ENCODE measurements at places on chromosomes 2 and 18. TPM values are rescaled to one million over a fixed set of nuclear protein-coding genes. Genes with fewer than 3 reads are reported as not detected.

GRCh38 chr2:164523009-164523408 is 98.3 kb downstream of the GRB14 start:
- H3K27ac ChIP-seq = no peak overlapping the region
- no peaks in the 10 kb centered on the region for H3K36me3 ChIP-seq
- H3K27me3 ChIP-seq = no peaks in the 10 kb centered on the region

- peaks cover 17% of the 10 kb centered on the region for H3K4me1 ChIP-seq
- H3K36me3 ChIP-seq = peaks cover 42% of the 10 kb centered on the region
Observed at GRCh38 chr2:86073225-86073624, 32.5 kb downstream of the POLR1A start.

DNA sequence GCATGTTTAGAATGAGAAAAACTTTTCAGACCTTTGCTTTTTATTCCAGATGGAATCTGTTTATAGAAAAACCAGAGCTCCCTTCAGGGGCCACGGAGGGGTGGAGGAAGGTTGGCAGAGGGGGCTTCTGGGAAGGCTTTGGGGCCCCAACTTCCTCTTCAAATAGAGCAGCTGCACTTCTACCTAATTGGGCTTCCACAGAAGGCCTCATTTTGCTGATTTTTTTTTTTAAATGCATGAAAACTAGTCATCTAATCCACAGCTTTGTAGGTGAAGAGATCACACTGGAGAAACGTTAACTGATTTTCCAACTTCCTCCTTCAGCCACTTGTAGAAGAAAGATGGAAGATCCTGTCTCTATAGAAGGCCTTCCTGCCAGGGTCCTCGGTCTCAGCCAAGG is 181.8 kb downstream of the BCL11A start:
- H3K27me3 ChIP-seq = no peaks in the 10 kb centered on the region
- no peak overlapping the region for H3K4me3 ChIP-seq
- no peaks in the 10 kb centered on the region for H3K4me1 ChIP-seq
- H3K36me3 ChIP-seq = no peaks in the 10 kb centered on the region
- no peak for DNase-seq
- H3K27ac ChIP-seq = no peak overlapping the region

DNA sequence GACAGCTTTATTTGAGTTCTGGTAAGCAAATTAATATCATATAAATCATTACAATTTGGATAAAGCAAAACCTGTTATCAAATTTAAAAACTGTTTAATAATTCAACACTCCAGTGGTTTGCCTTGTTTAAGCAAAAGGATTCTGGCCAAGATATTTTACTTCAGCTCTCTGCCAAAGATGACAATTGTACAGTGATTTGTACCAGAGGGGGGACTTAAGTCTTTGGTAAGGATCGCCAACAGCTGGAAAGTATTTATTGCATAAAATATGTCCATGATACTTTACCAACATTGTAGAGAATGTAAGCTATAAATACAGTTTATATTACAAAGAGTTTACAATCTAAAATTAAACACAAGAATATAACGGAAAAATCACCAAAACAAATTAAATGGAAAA is 13.8 kb downstream of the PREPL start:
- no peak overlapping the region for H3K4me3 ChIP-seq
- no peak for DNase-seq
- peaks cover 34% of the 10 kb centered on the region for H3K36me3 ChIP-seq
- H3K4me1 ChIP-seq = peaks cover 4% of the 10 kb centered on the region
- H3K27me3 ChIP-seq = no peaks in the 10 kb centered on the region
- no peak overlapping the region for H3K27ac ChIP-seq

- H3K4me1 ChIP-seq = no peaks in the 10 kb centered on the region
- no peaks in the 10 kb centered on the region for H3K27me3 ChIP-seq
- H3K36me3 ChIP-seq = no peaks in the 10 kb centered on the region
- no peak overlapping the region for H3K27ac ChIP-seq
Observed at GRCh38 chr18:62682371-62682770, 33.0 kb upstream of the PHLPP1 start.

- no peak overlapping the region for H3K27ac ChIP-seq
- H3K36me3 ChIP-seq = no peaks in the 10 kb centered on the region
- no peak for DNase-seq
Observed at GRCh38 chr18:55141318-55141717, 182.1 kb upstream of the CCDC68 start.

DNA sequence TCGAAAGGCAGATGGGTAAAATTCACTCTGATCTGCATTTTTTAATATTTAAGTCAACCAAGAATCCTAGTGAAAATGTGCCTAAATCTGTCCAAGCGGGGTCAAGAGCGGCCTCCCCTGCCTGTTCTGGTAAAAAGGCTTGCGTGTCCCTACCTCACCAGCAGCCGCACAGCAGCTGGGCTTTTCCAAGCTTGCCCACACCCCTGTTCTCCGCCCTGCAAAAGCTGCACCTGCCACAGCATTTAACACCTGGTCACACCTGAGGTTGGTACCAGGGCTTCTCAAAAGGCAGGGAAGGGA is 25.8 kb upstream of the TMEM182 start:
- H3K4me1 ChIP-seq = peaks cover 9% of the 10 kb centered on the region
- peaks cover 5% of the 10 kb centered on the region for H3K36me3 ChIP-seq
- peak overlapping the region; percentile 86 for H3K4me3 ChIP-seq
- no peaks in the 10 kb centered on the region for H3K27me3 ChIP-seq
- peak overlapping the region; percentile 79 for H3K27ac ChIP-seq

Gene PKDCC
- 65.5 TPM for total RNA-seq

GRCh38 chr2:176211110-176211509 is 22.6 kb downstream of the HOXD1 start:
- peaks cover 3% of the 10 kb centered on the region for H3K4me1 ChIP-seq
- no peaks in the 10 kb centered on the region for H3K27me3 ChIP-seq
- H3K36me3 ChIP-seq = no peaks in the 10 kb centered on the region
- DNase-seq = no peak
- H3K27ac ChIP-seq = no peak overlapping the region

Gene GAREM2
- 1.9 TPM for total RNA-seq

GRCh38 chr18:3115447-3116030 is 102.6 kb upstream of the LPIN2 start:
- no peak overlapping the region for H3K4me3 ChIP-seq
- H3K4me1 ChIP-seq = peaks cover 12% of the 10 kb centered on the region
- H3K27me3 ChIP-seq = no peaks in the 10 kb centered on the region
- DNase-seq = no peak

GRCh38 chr2:40219141-40219540 is 232.7 kb downstream of the SLC8A1 start:
- H3K4me3 ChIP-seq = no peak overlapping the region
- no peaks in the 10 kb centered on the region for H3K27me3 ChIP-seq
- H3K36me3 ChIP-seq = no peaks in the 10 kb centered on the region
- DNase-seq = no peak

Gene GORASP2
- total RNA-seq = 69.7 TPM

DNA sequence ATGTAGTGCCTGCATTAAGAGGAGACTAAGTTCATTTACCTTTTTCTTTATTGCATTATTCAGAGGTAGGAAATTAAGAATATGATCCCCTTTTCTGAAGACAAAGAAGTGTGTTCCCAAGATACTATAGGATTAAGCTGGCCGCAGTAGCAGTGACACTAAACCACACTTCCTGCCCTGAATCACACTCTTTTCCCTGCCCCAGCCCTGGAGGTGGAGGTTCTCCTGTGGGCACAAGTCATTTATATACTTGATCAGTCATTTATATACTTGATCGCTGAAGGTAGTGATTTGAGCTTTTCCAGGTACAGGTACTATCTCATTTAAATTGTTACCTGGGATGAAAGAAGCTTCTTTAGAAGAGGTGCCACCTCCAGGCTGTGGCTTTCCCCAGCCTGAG is 78.6 kb downstream of the ARMC9 start:
- no peak overlapping the region for H3K27ac ChIP-seq
- H3K4me1 ChIP-seq = no peaks in the 10 kb centered on the region
- peaks cover 38% of the 10 kb centered on the region for H3K36me3 ChIP-seq
- no peak for DNase-seq

- H3K4me1 ChIP-seq = no peaks in the 10 kb centered on the region
- no peak overlapping the region for H3K27ac ChIP-seq
- no peaks in the 10 kb centered on the region for H3K36me3 ChIP-seq
- DNase-seq = no peak
- H3K4me3 ChIP-seq = no peak overlapping the region
Observed at GRCh38 chr2:199261239-199261638, 196.5 kb downstream of the SATB2 start.

Data from upper lobe of right lung (tissue), 1 donor.